MCF 10A (cell line): ENCODE measurements at places on chromosomes 7 and 10.
A peak's percentile ranks its signal among the peaks of the same experiment; 100 is the strongest.

GRCh38 chr10:8061274-8062211 is 7.1 kb downstream of the GATA3 start:
- no peak for DNase-seq

DNA sequence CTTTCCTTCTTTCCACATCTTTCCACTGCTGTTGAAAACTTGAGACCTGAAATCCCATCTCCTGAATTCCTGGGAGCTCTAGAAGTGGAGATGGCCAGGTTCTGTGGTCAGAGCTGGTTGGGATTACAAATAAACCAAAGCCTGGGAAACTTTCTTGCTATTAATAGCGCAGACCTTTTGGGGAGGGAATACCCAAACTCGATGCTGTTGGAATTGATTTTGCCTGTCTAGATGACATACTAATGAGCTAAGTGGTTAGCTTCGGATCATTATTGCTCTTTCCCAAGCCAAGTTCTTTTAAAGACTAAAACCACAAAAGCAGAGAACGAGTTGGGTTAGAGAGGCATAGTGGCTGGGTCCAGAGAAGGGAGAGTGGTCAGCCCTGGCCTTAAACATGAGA is 76.6 kb downstream of the TCF7L2 start:
- DNase-seq, result no peak

- DNase-seq, result no peak
Observed at GRCh38 chr7:137953043-137953664, 48.7 kb downstream of the CREB3L2 start.

DNA sequence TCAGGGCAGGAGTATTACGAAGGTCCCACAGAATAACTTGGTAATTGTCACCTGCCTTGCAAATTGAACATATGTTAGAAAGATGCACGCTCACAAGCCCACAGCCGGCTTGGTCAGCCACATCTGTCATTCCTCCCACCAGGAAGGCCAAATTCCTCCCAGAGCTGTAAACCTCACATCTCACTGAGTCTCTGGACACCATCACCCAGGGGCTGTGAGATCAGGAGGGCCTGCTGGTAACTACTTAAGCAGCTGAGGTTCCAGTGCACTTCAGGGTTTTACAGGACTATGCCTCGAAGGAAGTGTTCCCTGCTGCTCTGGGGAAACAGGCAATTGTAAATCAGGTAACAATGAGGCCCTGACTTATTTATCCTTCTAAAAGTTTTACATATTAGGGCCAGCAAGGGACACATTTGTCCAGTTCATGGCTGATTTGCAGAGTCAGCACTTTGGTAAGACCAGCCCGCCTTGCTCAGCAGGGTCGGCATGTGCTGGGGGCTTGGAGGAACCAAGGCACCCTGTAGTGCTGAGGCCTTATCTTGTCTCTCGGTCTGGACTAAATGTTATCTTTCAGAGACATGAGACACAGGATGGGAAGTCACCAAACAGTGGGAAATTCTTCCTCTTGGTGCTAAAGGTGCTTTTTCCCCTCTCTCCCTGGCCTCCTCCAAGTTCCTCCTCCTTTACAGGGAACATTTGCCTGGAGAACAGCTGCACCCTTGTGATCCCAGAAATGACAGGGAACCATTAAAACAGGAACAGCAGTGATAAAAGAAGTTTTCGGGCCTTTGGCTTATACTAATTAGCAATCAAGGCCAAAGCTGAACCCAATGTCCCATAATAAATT is 34.3 kb downstream of the PYROXD2 start:
- DNase-seq, result no peak

GRCh38 chr7:158111049-158111751 is 476.4 kb downstream of the PTPRN2 start:
- no peak for DNase-seq

GRCh38 chr7:100153708-100154535 is 4.6 kb downstream of the TRAPPC14 start:
- no peak for DNase-seq

DNA sequence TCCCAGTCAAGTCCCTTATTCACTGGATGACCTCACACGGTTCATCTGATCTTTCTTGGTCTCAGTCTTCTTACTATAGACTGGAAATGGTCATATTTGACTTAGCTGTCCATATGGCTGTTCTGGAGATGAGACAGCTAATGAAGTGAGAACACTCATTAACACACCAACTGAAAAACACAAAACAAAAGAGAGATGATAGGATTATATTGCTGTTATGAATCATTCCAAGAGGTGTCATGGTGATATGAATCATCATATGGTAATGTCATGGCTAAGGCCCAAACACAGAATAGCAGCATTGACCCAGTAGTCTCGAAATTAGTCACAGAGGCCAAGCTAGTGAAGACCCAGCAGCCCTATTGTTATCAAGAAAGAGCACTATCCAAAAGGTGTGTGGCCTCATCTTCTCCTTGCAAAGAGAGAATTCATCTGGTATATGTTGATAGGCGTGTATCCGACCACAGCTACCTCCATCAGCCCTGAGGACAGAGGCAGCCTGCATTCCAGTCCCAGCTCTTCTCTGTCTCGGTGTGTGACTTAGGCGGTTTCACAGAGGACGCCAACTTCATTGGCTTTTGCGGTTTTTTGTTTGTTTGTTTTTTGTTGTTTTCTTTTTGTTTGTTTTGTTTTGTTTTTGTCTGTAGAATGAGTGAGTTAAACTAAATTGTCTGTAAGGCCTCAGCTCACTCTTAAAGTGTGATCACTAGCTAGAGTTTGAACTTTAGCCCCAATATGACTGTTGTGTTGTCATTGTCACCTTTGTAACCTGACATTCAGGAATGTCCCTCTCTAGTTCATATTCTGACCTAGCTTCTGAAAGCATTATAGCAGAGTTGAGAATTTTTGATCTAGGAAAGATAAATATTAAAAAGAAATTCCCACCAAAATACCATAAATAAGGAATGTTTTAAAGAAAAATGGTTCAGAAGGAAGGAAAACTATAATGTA is 97.4 kb upstream of the PDCD4 start:
- DNase-seq, result peak; percentile 89

DNA sequence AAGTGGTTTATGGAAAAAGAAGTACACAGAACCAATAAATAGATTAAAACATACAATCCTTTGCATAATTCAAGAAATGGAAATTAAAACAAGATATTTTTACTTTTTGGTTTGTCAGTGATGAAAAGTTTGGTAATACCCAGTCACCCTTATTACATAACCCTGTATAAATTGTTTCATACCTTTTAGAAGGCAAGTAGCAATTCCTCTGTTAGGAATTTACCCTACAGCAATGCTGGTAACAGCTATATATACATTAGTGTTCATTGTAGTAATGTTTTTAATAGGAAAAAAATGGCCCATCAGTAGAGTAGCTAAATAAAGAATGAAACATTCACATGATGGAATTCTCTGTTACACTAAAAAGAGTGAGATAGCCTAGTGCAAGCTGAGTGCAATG is 42.7 kb downstream of the PTPN12 start:
- peak; percentile 31 for DNase-seq

GRCh38 chr7:91165846-91166230 is 98.4 kb upstream of the FZD1 start:
- DNase-seq, result no peak

GRCh38 chr7:58086461-58086860 is 636.5 kb downstream of the ZNF716 start:
- DNase-seq, result no peak

DNA sequence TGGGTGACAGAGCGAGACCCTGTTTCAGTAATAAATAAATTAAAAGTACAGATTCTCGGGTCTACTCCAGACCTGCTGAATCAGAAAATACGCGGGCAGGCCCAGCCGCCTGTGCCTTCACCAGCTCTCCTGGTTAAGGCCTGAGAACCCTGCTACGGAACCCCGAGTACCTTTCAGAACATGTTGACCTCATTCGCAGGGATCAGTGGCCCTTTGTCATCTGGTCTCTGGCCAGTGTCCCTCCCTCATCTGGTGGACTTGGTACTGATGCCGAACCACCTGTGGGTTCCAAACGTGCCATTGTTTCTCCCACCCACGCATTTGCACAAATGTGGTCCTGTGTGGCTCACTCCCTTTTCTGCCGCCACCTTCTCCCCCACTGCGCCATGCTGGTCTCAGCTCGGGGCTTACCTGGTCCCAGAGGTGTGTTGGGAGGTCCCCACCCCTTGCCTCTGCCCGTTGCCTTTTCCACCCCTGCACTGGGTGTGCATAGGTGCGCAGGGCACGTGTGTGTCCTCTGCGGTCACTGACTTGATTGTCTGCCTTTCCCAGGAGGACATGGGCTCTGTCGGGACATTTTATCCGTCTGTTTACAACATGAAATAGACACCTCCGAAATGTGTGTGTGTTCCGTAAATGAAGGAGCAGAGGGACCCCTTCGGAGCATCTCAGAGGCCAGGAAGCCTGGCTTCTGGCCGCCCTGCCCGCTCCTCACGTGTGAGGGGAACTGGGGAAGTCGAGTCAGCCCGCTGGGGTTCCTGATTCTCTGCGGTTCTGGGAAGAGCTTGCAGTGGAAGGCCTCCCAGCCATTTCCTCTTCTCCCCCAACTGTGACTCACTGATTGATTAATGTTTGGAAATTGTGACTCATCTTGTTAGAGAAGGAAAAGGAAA is 135.2 kb downstream of the CUX1 start:
- peak; percentile 64 for DNase-seq

- no peak for DNase-seq
Observed at GRCh38 chr7:6130007-6130587, 98.9 kb downstream of the ANKRD61 start.

DNA sequence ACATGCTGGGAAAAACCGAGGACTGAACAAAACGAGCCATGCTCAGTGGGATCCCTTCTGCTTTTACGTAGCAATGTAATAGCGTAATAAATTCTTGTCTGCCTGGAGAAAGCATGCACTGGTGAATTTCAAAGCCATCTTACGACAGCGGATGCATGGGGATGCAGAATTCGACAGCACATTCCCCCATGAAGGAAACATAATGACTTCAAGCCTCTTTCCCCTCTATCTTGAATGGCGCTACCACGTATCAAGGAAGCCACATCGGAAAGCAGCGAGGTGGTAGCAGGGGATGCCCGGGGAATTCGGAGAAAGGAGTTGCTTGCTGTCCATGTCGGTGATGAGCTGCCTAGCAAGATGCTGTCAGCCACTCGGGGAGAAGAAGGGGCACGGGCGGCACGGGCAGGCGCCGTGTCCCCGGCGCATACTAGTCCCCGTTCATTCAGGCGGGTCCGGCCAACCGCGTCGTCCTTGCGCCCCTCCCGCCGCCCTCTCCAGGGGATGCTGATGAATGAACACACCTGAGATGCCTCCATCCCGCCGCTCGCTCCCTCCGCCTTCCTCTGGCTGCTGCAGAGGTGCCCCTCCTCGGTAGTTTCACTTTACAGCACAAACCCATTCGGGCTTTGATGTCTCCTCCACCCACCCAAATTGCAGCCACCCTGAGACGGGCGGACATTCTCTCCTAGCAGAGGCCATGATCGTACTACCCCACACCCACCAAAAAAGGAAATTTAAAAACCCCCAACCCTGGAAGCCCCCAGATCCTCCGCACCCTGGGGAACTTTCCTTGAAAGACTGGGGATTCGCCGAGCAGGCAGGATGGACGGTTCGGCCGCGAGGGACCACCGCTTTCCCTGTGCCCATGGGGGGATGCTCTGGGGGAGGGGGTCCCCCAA is 644 bp downstream of the SORBS1 start:
- peak; percentile 28 for DNase-seq

DNA sequence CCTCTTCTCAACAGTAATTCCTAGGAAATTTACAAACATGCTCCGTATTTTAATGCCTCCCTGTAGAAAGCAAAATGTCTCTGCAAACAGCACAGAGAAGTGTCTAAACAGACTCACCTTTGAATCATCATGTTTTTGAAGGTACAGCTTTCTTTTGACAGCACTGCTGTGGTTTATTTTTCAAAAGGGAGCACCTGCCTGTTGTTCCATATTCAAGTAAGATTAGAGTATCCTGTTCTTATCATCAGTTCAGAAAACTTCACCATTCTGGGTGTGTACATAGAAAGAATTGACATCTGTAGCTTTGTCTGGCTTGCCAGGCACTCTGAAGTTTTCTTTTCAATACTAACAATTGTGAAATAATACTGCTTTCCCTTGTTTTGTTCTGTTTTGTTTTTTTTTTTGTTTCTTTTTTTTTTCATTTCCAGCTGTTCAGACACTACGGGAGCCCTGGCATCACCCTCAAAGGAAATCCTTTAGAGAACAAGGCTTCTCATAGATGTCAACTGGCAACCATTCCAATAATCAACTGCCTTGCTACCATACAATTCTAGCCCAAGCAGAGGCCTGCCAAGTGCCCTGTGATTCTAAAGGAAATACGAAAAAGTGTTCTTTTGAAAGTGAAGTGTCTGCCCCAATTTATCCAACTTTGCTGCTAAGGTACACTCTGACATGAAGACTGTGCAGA is 275.9 kb downstream of the PRPF18 start:
- no peak for DNase-seq

- peak; percentile 71 for DNase-seq
Observed at GRCh38 chr10:11381023-11381422, 230.4 kb downstream of the USP6NL start.

DNA sequence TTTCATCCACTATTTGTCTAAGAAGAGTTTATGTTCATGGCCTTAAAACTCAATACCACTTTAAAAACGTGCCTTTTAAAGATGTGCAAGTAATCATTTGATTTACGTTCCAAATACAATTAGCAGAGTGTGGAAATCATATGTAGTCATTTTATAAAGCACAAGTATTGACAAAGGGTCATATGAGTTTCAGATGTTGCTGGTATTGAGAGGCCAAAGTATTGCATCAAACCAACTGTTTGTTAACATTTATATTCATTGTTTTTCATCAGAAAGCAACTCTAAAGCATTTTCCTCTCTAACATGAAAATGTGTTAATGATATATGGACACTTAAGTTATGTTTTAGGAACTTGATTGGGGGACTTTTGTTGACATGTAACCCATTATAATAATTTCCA is 11.5 kb upstream of the TSGA13 start:
- DNase-seq, result no peak

- DNase-seq, result peak; percentile 34
Observed at GRCh38 chr10:62851442-62851841, 35.3 kb upstream of the EGR2 start.

- no peak for DNase-seq
Observed at GRCh38 chr7:44281811-44282600, 43.4 kb downstream of the CAMK2B start.

DNA sequence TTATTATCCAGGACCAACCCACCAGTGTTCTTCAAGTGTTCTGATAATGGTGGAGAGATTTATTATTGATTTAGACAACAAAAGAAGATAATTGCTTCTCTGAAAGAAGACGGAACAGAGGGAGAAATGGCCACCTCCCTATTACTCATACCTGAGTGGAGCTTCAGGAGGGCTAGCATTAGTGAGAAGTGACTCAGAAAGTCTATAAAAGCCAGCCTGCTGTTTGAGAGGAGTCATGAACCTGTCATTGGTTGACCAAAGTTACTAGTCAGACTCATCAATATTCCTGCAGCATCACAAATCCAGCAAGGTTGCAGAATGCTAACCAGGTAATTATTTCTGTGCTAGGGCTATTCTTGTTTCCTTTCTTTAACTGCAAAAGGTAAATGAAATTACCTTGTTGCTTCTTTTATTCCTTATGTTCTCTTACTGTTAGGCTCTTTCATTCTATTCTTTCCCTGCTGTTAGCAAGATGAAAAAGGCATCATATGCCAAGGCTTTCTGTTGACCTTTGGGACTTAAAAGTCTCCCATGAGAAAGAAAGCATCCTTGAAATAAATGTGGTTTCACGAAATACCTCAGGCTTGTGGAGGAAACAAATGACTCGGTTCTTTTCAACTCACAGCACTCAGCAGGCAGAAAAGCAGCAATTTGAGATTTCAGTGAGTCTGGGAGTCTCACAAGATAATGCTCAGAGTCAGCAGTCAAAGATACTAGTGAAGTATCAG is 256.4 kb upstream of the PHYHIPL start:
- DNase-seq, result peak; percentile 60

GRCh38 chr10:59843748-59844147 is 62.6 kb downstream of the CCDC6 start:
- no peak for DNase-seq

GRCh38 chr7:127034186-127034806 is 218.4 kb downstream of the GRM8 start:
- DNase-seq, result no peak
